Mucosa of descending colon (tissue), 3 donors: ENCODE measurements at places on chromosomes 6 and 20. TPM values are rescaled to one million over a fixed set of nuclear protein-coding genes. Genes with fewer than 3 reads are reported as not detected.

DNA sequence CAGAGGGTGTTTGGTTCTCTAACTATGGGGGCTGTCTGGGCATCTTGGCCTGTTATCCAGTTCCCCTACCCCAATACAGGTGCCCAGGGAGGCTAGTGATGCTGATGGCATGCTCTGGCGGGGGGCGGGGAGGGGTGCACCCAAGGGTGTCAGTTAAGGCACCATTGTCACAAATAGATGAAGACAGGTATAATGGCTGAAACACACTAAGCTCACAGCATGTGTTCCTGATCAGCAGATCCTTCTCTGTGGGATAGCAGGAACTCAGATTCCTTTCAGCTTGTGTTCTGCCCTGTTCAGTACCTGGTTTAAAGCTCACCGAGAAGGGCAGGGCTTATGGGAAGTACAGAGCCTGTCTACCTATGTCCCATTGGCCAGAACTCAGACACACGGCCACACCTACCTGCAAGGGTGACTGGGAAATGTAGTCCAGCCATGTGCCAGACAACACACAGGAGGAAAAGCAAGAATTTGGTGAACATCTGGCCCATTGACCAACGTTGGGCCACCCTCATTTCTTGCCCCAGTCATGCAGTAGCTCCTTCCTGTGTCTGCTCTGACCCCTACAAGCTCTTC, 3.4 kb upstream of the RSPO4 start:
- no peak for DNase-seq

DNA sequence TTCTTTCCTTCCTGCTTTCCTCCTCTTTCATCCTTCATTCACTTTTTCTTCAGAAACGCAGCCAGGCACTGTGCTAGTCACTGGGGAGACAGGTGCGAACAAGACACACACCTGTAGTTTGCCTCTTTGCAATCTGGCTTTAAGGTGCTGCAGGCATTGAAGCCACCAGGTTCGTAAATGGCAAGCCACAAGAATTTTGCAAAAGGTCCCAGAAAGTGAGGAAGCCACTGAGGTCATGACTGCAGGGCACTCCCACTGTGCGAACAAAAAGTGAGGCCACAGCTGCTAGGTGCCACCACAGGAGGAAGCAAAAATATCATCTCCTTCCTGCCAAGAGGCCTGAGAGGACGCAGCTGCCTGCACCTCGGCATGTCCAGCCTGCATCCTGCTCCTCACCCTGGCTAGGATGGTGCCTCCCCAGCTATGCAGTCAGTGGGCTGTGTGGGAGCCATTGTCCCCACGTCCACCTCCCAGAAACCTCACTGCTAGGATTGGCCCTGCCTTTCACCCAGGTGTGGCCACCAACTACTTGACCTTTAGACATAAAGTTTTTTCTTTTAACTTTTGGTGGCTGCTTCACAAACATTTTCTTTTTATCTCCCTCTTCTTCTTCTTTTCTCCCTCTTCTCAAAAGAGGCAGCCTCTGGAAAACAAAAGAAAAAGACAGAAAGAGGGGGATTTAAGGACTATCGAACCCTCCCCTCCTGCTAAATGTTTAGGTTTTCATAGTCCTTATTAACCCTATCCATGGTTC, 230.8 kb downstream of the BCAS1 start:
- DNase-seq: peak; percentile 70

DNA sequence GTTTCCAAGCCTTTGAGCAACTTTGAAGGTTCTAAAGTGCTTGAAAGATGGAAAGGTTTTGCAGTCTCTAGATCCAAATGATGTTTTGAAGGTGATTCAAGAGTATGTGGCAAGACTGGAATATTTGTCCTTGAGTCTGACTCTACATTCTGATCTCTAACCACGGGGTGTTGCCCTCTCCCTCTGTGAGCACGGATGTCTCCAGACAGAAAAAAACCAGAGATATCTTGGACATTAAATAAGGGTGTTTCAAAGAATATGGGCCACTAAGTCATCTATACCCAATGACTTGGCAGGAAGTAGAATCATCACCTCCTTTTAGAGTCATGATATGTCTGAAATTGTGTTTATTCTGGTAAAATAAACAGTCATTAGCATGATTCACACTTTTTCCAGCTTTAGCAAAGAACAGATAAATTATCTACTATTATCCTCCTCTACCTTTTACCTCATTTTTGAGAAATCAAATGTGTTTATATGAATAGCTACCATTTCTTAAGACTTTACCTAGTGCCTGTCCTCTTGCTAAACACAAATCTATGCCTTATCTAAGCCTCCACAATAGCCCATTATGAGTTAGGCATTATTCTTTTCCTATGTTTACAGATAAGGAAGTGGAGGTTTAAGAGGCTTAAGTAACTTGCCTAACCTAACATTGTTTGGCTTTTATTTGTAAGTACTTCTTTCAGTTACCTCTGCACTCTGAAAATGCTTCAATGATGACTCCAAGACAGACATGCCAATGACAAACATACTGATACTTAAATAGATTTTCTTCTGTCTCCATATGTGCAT, 384.4 kb downstream of the BMP2 start:
- no peak for DNase-seq

DNA sequence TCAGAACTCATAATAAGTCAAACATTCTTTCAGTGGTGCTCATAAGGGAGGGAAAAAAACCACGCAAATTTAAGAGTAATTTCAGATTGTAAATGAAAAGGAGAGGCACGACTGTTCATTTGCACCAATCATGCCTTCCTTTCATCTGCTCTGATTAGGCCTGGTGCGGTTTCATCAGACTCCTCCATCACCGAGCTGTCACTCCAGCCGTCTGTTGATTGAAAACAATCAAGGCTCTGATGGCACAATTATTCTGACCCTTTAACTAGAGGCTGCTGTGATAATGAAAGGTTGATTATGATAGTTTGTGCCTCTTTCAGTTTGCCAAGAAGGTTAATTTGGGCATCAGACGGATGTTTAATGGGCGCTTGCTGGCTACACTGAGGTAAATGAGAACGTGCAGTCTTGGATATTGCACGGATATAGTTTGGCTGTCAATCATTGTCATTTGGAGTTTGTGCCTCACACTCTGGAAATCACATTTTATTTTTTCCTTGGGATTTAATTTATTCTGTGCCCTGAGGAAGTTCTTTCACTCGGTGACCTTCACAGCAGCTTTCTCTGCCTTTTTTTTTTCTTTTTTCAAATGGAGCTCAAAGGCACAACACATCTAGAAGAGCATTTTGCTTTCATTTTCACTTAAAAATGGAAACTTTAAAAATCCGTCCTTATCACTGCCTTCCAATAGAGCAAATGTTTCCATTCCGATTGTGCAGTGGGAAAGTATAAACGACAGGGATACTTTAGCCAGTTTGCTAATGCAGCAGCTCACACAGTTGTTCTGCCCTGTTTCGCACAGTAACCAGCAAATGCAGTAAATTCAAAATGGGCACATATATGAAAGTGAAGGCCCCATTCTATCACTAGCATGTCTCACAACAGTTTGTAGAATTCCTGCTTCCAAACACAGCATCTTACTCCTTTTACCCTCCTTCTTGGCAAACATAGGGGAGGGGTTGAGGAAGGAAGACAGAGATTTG, 172.8 kb downstream of the KLHL32 start:
- DNase-seq: no peak

DNA sequence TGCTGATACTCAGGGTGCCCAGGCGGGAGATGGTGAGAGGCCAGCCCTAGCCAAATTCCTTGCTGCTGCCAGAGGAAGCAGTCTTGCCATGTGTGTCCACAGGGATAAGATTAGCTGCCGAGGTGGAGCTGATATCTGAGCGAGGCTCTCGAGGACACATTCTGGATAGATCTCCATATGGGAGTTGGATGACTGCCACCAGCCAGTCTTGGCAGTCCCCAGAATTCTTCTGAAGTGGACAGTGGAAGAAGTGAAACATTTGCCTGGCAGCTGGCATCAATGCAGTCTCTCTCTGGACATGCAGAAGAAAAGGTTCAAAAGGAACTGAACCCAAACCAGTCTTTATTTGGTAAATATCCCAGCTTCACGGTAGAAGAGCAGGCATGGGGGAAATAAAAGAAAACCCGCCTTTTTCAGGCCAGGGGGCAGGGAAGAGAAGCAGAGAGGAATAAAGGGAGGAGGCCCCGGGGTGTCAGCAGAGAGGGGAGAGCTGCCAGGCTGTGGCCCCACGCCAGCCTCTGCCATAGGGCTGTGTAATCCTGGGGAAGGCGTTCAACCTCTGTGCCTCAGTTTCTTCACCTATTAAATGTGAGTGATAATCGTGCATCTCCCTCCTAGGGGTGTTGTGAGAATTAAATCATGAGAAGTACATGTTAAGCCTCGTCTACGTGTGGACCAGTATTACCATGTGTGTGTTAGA, 3.7 kb upstream of the FUCA2 start:
- DNase-seq: no peak

- no peak for DNase-seq
These were observed 576 bp downstream of the NECAB3 start for GRCh38 chr20:33673410-33674293.

DNA sequence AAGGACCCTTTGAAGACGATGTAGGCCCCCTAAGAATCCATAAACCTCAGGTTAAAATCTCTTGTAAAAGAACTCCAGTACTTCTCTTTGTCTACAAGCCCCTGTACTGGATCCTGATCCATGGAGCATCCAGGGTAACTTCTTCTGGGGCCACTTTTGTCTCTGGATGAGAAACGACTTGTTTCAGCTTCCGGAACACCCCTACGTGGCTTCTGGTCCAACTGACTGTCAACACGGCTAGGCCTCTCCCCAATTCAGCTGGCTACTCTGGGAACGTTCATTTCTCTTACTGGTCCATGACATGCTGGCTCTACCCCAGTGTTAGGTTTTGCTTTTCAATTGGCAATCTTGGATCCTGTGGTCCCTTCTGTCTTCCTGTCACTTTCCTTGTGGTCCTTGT, 198.0 kb downstream of the BACH2 start:
- DNase-seq: no peak

DNA sequence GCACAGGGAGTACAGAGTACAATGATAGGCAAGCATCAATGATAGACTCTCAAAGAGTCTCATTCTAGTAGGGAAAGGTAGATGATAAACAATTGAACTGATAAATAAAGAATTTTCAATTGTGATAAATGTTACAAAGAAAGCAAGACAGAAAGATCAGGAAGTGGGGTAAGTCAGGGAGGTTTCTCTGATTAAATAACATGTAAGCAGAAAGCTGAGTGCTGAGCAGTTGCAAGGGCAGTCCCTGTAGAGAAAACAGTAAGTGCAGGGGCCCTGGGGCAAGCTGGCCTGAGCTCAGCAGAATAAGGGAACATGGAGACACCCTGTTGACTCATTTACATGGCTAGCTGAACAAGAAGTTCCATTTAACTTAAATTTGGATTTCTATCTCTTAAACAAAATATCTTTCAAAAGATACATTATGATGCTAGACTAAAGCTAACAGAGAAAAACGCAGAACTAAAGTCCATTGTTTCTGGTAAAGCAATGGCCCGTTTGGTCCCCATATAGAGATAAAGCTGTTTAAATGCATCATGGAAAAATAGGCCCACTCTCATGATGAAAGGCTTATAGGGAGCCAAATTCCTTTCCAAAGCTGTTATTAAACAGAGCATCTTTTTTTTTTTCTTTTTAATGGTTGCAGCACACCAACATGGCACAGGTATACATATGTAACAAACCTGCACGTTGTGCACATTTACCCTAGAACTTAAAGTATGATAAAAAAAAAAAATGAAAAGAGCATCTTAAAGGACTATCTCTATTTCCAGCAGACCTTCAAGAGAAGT, 5.3 kb upstream of the TNFAIP3 start:
- DNase-seq: no peak

GRCh38 chr6:133806382-133807140, 82.4 kb upstream of the TCF21 start:
- no peak for DNase-seq

- no peak for DNase-seq
These were observed 27.9 kb downstream of the GCLC start for GRCh38 chr6:53517021-53517420.

DNA sequence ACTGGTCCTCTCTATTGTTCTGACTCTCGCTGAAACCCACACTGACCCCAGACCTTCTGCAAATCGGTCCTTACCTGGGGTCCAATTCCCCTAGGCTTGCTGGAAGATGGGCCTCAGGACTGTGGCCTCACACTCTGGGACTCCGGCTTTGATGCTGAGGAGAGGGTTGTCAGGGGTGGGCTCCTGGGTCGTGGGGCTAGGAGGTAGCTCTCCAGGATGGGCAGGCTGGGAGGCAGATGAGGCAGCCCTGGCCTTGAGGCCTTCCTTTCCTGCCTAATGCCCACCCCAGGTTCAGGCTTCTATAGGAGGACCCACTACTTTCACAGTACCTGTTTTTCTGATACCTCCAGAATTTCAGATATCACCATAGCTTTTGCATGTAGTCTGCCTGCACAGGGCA, 21.4 kb downstream of the HLA-F start:
- no peak for DNase-seq

DNA sequence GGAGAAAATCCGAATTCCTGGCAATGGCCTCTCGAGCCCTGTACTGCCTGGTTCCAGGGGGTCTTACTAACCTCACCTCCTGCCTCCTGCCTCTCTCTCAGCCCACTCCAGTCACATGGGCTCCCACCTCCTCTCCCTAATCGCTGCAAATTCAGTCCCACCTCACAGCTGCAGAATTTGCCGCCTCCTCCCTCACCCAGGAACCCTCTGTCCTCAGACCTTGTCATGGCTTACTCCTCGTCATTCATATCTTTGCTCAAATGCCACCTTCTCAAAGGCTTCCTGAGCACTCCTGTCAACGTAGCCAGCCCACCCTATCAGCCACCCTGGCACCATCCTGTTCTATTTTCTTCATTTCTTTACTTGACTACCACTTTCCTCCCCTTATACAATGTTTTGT, 89.0 kb downstream of the SLC2A10 start:
- no peak for DNase-seq

DNA sequence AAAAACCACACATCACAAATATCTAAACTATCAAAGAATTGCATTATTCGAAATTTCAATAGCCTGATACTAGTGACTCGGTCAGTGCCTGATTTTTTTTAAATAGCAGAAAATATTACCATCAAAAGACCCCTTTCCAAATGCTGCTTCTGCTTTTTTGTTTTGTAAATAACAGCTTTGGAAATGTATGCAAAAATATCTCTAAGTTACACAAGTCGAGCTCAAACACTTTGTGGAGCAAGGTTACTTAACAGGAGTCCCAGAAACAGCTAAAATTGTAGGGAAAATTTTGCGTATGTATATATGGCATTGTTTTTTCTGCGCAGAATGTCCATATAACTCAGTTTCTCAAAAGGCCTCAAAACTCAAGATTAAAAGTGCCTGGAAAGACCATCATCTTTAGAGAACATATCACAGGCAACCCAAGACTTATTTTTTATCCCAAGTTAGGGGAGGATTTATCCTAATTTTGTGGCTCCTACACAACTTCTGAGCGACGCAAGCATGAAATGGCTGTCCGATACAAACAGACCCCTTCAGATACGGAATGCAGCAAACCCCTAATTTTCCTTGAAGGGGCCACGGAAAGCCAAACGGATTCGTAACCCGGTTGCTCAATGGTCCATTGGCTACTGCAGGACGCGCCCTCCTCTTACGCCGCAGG, 1.3 kb downstream of the CEP85L start:
- no peak for DNase-seq

GRCh38 chr20:33927724-33928123, 66.0 kb upstream of the RALY start:
- no peak for DNase-seq

- DNase-seq: no peak
These were observed 42.0 kb upstream of the GMPR start for GRCh38 chr6:16196260-16196983.

TXLNB gene
- 0.36 TPM for total RNA-seq

TCP11 gene
- not detected for total RNA-seq

ANKRD66 gene
- not detected for total RNA-seq

C6orf15 gene
- not detected for total RNA-seq

ACTL10 gene
- 4.2 TPM for total RNA-seq

NKX2-4 gene
- not detected for total RNA-seq
